Hypothalamus (tissue), 51 donors: ENCODE measurements at places on chromosomes 13 and 19.

- no peak for DNase-seq
Observed at GRCh38 chr13:42847891-42848663, 66.7 kb downstream of the FAM216B start.

DNA sequence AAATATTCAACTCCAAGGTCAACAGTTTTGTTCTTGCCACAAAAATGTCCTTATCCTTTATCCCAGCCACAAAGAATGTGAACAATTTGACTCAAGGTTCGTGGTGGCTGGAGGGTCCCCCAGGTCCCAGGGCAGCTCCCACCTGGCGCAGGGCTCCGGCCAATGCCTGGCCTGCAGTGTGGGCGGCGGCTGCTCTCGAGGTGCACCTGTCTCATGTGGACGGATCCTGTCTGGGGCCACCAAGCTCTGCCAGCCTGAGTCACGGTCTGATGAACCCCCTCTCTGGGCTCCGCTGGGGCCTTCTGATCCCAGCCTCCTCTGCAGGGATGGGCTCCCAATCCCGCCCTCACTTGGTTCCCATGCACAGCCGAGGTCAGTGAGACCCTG is 49.4 kb downstream of the GAS6 start:
- DNase-seq, result no peak

DNA sequence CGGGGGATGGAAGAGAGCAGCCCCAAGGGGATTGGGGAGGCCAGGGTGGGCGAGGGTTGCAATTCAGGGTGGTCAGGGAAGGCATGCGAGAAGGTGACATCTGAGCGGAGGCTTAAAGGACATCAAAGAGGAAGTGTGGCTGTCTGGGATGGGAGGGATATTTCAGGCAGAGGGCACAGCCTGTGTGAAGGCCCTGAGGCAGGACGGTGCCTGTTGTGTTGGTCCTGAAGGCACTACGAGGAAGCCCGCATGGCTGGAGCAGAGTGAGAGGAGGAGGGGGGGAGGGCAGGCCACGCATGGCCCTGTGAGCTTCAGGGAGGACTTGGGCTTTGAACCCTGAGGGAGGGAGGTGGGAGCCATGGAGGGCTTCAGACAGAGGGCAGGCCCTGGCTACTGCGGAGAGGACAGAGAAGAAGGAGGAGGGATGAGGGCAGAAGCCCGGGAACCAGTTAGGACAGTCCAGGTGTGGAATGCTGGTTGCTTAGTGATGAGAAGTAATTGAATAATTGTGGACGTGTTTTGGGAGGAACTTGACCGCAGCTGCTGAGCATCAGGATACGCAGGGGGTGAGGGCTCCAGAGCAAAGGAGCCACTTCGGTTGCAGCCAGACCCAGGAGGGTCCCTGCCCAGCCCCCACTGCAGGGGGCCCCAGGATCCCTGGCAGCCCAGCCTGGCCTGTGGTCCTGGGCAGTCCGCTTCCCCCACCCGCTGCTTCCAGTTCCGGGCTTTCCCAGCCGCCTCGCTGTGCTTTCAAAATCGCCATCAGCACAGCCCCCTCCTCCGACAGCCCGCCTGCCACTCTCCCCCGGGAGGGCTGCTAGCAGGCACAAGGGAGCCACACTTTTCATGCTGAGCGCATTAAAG is 6.2 kb downstream of the TLE6 start:
- DNase-seq, result peak; percentile 54

- DNase-seq, result no peak
Observed at GRCh38 chr13:113770441-113770840, 11.4 kb downstream of the TMEM255B start.

DNA sequence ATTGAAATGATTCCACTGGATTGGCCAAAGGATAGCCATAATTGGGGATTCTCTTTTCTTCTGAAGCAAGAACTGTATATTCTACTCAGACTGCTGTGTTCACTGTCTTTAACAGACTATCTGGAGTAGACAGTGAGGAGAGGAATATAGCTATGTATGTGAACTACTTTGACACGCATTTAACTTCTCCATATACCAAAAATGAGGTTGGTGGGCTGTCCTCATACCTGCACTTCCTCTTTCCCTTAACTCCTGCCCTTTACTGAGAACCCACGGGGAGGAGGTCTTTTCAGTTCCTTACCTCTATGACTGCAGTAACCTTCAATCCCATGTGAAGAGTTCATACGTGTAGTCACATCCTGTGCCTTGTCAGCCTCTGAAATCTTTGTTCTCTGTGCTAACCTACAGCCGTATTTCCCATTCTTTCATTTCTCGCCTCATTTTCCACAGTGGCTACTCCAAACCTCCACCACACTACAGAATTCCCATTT is 305.8 kb downstream of the MTUS2 start:
- no peak for DNase-seq

GRCh38 chr19:51327066-51328001 is 14.6 kb downstream of the VSIG10L start:
- no peak for DNase-seq

- no peak for DNase-seq
Observed at GRCh38 chr13:27442071-27442647, 8.2 kb downstream of the MTIF3 start.

DNA sequence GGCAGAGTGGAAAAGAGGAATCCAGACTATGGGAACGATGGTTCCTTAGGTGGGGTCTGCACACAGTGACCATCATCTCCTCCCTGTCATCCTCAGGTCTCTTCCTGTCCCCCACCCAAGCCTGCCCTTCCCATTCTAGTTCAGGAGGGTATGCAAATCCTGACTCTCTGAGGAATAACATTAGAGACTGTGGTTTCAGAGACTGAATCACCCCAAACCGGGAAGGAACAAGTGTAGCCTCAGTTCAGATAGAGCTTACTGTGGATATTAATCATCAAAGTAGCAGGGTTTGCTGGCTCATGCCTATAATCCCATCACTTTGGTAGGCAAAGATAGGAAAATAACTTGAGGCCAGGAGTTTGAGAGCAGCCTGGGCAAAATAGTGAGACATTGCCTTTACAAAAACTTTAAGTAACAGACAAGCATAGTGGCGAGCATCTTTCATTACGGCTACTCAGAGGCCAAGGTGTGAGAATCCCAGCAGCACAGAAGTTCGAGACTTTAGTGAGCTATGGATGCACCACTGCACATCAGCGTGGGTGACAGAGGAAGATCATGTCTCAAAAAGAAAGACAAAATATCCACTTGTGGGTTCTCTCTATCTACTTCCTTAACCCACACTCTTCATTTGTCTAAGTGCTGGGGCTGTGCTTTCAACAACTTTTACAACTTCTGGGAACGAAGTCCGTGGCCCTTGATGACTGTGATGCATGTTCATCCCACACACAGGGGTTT is 19.3 kb upstream of the LGALS13 start:
- DNase-seq, result no peak

- DNase-seq, result no peak
Observed at GRCh38 chr13:113754242-113754641, 4.8 kb upstream of the TMEM255B start.

- DNase-seq, result no peak
Observed at GRCh38 chr19:15412832-15413231, 6.0 kb downstream of the AKAP8L start.

DNA sequence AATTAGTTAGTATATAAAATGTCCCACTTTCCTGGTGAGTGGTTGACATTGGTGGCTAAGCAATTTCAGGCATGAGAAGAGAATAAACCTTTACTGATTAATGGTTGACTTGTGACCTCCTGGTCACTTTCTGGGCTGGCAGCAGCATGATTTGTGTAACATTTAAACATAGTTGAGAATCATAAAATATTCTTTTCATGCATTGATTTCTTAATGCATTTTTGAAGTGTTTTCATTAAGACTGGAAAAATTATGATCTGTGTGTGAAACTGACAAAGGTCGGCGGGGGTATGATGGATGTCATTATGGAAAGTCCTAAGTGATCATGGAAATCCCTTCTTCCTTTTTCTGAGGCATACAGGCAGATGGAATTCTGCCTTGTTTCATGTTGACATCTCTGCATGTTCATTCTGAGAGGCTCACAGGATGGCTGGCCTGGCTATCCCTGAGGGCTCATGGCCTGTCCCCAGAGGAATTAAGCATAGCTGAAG is 98.7 kb upstream of the RNF113B start:
- DNase-seq, result no peak

GRCh38 chr13:99506634-99507033 is 5.4 kb downstream of the TM9SF2 start:
- no peak for DNase-seq

DNA sequence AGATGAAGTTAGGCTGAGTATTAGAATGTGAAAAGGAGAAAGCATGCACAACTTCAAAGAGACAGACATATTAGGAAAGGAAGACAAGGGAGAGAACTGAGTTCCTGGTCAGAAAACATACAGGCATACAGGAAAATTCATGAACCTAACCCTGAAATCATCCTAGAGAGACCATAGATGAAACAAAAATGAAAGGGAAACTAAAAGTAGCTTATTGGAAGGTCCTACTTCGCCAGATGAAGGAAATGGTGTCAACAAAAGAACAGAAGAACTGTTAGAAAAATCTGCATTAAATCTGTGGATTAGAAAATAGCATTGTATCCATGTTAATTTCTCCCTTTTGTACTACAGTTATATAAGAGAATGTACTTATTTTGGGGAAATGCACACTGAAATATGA is 169.0 kb upstream of the UFM1 start:
- DNase-seq, result no peak

DNA sequence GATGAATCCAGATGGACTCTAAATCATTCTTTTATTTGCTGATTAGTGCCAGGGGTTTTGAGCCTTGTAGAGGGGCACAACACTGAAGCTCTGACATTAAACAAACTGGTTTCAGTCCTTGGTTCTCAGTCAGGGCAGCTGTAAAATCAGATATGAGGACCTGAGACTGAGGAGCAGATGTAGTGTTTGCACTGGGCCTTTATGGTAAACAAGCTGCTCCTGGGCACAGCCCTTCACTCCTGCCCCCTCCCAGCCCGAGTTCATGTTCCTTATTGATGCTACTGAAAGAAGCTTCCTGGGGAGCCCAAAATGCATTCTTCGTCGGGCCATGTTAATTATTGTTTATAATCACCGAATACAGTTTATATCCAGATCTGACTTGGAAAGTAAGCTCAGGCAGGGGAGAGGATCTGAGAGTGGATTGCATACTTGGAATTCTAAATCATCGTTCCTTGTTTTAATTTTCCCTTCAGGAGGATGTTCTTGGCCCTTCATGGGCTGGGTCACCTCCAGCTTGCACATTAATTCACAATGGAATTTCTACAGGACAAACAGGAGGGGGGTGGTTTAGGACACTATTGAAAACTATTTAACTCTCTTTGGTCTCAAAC is 213.5 kb downstream of the FGF9 start:
- DNase-seq, result no peak

DNA sequence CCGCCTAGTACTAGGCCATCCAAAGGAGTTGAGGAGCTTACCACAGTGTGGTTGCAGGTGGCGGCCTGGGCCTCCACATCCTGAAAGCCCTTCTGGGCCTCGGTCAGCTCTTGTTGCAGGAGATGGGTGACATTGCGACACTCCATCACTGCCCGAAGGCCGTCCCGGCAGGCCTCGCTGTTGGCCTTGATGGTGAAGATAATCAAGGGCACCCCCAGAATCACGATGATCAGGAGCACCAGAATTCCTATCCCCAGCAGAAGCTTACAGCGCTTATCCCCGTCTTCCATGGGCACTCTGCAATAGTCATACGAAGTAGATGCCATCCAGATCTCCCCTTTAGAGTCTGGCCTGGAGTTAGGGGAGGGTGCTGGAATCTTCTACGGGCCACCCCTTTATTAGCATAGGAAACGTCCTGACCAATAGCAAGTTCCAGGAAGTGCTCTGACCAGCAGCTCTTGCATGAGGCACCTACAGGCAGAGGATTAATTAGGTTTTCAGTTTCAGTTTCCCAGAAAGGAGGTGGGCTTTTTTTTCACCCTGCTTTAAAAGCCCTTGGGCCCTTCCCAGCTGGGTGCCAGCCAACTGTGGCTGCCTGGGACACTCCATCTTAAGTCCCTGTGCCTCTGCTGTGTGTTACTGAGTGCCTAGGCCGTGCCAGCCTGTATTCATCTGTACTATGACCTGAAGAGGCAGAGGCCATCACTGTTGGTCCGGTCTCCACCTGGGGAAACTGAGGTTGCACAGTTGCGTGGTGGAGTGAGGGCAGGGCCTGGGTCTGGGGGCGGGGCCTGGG is at the start of gene BST2:
BST2 (minus strand) TSS at position 381 of the 796 bp plus-strand sequence; CDS start at position 326, 55 bp downstream.
- DNase-seq, result peak; percentile 28

DNA sequence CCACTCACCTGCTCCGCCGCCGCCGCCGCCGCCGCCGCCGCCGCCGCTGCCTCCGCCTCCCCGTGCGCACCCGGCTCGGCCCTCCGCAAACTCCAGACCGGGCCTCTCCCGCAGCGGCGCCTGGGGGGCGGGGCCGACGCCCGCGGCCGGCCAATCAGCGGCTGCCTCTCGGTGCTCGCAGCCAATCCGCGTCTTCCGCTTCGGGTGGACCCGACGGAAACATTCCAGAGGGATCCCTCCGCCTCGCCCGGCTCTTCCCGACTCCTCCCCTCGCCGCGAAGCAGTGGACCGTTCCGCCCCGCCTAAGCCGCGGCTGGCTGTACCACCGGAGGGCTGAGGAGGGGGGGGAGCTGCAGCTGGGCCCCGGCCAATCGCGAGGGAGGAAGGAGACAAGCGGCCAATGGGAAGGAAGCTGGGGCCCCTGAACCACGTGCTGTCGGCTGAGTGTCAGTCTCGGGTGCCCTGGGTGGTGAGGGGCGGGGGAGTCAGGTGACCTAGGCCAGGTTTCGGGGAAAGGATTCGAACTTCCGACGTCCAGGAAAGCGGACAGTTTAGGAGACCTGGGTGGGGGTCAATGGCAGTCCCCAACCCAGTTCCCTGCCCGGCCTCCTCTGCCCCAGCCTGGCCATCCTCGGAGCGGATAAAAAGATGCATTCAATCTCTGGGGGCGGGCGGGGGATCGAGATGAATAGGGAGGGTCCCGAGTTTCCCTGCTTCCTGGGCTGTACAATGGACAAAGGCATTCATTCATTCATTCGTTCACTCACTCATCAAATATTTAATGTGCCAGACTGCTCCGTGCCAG is at the start of gene GIPC1:
GIPC1 (minus strand) TSS at position 99 of the 805 bp plus-strand sequence. CDS start 13,151 bp downstream, outside the sequence.
- DNase-seq, result peak; percentile 98

GRCh38 chr19:15115762-15116615 is 8.8 kb downstream of the SYDE1 start:
- no peak for DNase-seq

DNA sequence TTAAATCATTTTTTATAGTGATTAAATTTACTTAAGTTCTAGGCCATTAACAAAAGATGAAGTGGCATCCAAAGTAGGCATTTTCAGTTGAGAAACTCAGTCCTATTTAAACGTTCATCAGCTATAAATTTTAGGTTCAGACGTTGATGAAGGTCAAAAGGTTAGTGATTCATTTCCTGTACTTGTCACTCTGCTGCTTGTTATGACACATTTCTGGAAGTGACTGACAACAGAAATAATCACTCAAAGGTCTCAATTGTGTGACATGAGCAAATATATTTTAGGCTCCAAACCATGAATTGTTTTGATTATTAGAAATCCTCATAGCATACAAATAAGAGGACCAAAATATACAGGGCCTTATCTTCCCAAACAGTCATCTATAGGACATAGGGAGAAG is 10.3 kb upstream of the EDNRB start:
- no peak for DNase-seq

DNA sequence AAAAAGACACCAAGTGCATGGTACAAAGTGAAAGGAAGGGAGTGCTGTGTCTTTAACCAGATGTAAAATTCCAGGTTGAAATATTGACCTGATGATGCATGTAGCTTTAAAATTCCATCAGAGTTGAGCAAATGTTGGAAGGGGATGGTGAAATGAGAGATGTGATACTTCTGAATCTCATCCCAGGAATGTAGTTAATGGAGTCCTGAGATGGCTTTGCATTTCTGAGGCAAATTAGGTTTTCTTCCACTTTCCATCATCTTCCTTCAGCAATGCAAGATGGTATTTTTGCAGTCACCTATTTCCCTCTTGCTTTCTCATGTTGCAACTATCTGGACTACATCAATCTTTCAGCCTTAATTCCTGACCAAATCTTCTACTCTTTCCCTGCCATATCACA is 194.1 kb upstream of the MIR17HG start:
- no peak for DNase-seq

GRCh38 chr13:60134376-60134775 is 29.4 kb downstream of the DIAPH3 start:
- DNase-seq, result no peak
